ENCODE measurements at places on chromosomes 5 and 9.

- no peak for DNase-seq
Measured at GRCh38 chr9:137220317-137221094, 1.5 kb downstream of the RNF208 start.

DNA sequence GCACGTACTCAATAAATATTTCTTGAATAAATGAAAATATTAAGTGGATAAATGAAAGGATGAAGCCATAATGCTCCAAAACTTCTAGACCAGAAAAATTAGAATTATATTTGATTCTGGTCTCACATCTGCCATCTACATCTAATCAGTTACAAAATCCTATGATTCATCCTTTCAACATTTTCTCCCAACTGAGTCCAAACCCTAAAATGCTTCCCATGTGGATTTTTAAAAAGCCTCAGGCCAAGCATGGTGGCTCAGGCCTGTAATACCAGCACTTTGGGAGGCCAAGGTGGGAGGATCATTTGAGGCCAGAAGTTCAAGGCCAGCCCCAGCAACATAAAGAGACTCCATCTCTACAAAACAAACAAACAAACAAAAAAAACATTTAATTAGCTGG lies 31.6 kb upstream of the FST start:
- no peak for DNase-seq

DNA sequence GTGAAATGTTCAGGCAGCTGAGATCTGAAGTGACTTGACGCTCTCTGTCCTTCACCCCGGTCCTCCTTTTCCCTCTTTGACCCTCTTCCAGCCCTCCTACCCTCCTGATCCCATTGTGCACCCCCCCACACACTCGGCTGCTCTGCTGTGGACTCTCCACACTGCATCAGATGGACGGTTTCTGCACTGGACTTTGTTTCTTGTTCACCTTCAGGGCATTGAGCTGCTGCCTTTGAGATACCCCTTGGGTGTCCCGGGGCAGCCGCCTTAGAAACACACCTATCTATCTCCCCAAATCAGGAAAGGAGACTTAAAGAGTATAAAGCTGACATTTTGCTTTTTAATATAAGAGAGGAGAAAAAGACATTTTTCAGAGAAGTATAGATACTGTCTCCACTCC lies 27.5 kb downstream of the AMBP start:
- no peak for DNase-seq

GRCh38 chr5:116365006-116365496 lies 209.6 kb downstream of the SEMA6A start:
- DNase-seq = no peak

GRCh38 chr5:6540111-6540827 lies 91.6 kb downstream of the UBE2QL1 start:
- DNase-seq = no peak

- DNase-seq = no peak
Measured at GRCh38 chr5:72197393-72197792, 90.1 kb downstream of the MAP1B start.

- no peak for DNase-seq
Measured at GRCh38 chr5:139663207-139664085, 15.3 kb downstream of the CXXC5 start.

- no peak for DNase-seq
Measured at GRCh38 chr5:78899922-78900362, 85.2 kb downstream of the ARSB start.

DNA sequence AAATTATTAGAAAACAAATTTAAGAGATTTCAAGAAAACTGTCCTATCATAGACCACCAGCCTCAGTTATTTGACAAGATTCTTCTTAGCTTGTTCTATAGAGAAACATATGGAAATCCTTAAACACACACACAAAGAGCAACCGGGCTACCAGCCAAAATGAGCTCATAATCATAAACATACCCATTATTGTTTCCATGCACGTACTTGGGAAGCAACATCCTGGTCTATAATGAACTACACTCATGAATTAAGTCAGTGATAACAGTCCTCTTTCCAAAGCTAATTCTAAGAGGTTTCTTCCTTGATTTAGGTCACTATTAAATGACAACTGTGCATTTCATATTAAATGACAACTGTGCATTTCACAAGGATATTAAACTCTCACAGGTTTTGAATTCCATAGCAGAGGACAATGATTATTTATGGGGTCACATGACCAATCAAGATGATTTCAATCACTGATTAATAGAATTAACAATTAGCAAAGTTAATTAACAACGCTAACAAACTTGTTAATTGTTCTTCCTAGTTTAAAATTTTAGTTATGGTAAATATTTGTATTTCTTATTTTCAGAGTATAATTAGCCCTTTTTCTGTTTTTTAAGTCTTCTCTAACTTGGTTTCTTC lies 77.0 kb downstream of the OXCT1 start:
- no peak for DNase-seq

GRCh38 chr5:177378884-177379883 lies 5.0 kb upstream of the SLC34A1 start:
- no peak for DNase-seq

DNA sequence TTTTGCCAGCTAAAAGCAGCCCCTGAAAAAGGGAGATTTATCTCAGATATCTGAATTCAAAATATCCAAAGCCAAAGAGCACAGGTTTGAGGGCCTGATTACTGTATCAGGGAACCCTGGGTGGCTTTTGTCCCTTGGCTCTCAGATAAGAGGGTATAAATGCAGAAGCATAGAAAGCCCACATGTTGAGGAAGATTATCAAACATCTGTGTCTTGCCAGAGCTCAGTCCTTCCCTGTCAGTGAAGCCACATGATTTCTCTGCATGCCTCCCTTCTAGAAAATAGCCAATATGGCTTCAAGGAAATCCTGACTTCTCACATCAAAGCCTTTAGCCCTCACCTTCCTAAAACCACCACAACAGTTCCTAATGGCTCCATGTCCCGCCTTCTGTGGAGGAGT lies 408.0 kb upstream of the DMAC1 start:
- no peak for DNase-seq

GRCh38 chr9:35652829-35653209 lies 2.1 kb upstream of the SIT1 start:
- no peak for DNase-seq

- DNase-seq = peak; percentile 47
Measured at GRCh38 chr5:144189800-144190429, 19.2 kb downstream of the KCTD16 start.

DNA sequence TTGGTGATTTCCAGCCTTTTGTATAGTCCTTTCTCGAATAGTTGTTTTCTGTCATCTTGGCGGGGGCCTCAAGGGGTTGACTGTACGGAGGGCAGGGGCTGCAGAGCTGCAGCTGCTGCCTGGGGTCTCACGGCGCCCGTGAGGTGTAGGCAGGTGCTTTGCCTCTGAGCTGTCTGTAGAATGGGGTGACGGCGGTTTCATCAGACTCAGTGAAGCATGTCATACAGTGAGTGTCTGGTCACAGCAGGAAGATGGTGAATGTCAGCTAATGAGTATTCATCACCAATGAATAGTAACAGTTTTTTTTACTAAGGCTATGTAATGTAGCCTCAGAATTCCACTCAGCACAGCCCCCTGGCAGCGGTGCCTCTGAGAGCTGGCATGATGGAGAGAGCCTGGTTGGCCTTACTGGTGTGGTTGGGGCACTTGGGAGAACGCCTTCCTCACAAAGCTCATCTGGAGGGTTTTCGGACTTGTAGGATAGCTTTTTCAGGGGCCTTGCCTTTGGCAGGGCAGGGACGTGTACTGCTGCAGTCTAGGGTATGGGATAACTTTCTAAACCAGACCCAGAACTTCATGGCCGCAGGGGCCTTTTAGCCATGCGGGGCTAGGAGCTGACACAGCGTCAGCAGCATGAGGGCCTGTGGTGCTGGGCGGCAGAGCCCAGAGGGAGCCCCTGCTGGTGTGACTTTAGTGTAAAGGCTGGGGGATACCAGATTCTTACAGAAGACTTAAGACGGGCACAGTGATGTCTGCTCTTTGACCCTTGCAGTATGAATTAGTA lies 15.0 kb downstream of the TENT4A start:
- DNase-seq = no peak

- no peak for DNase-seq
Measured at GRCh38 chr5:28807195-28807729, 1768.9 kb upstream of the CDH9 start.

GRCh38 chr5:136584474-136584873 lies 219.1 kb upstream of the TRPC7 start:
- DNase-seq = no peak

DNA sequence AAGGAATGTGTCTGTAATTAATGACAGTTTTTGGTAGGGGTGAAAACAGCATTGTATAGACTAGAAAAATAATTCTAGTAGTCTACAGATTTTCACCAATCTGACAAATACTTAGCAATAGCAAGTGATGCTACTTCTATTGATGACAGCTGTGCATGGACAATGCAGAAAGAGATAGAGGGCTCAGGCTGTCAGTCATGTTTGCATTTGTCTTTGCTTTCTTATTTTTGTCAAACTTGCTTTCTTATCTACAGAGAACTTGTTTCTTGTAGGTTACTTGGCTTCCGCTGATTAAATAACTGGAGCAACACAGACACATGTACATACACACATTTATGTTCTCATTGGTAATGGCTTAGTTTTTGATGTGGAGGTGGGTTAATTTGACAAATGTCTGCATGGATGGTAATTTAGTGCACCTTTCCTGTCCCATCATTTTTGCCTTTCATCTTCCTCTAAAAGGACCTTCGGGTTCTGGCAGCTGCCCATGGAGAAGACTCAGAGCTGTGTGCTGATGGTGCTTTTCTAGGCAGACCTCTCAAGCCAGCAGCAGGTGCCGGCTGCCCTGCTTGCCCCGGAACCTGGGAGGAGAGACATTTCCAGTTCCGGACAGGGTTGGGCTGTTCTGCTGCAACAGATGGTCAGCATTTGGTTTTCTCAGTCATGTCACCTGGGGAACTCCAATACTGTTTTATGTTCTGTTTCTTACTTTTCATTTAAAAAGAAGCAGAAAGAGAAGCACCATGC lies 28.8 kb downstream of the CAMK4 start:
- DNase-seq = no peak

- DNase-seq = no peak
Measured at GRCh38 chr9:129136446-129137035, 25.3 kb downstream of the PTPA start.

DNA sequence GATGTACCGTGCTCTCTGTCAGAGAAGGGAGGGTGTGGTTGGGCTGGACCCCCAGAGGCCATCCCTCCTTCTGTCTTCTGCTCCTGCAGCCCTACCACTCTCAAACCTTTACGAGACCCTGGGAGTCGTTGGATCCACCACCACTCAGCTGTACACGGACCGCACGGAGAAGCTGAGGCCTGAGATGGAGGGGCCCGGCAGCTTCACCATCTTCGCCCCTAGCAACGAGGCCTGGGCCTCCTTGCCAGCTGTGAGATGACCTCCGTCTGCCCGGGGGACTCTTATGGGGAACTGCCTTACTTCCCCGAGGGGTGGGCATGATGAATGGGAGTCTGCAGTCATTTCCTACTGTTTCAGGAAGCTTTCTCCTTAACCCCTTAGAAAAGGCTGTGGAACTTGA lies 17.5 kb downstream of the TGFBI start:
- no peak for DNase-seq

DNA sequence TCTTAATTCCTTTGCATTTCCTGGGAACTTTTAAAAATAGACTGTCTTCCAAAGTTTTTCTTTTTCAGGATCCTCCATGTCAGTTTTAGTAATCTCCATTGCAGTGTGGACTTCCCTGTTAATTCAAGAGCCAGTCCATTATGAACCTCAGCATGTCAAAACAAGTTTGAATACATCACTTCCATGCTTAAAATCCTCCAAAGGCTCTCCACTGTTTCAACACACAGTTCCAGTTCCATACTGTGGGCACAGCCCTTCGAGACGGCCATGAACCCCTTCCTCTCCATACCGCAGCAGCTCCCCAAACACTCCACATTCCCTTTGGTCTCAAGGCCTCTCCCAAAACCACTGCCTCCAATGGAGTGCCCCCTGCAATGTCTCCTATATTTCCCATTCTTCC lies 19.5 kb downstream of the LIFR start:
- DNase-seq = no peak

DNA sequence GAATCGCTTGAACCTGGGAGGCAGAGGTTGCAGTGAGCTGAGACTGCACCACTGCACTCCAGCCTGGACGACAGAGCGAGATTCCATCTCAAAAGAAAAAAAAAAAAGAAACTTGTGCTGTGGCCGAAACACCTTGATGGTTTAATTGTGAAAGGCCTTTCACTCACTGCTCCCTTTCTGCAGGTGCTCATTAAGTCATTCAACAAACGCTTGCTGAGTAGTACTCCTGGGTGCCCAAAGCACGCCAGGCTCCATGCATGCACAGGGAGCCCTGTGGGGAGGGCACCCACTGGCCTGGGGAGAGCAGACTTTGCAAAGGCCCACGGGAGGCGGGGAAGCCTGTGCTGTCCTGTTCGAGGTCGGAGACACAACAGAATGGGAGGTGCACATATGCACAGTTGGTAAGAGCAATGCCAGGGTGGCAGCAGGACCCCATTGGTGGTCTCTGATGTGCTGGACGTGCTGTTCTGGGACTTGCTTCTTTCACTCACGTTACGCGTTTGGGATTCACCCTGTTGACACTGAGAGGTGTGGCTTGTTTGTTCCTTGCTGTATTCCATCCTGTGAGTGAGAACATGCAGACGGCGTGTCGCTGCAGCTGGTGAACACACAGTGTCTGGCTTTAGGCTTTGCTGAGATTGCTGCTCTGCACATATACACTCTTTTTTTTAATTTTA lies 3.0 kb upstream of the ENTPD2 start:
- DNase-seq = no peak

DNA sequence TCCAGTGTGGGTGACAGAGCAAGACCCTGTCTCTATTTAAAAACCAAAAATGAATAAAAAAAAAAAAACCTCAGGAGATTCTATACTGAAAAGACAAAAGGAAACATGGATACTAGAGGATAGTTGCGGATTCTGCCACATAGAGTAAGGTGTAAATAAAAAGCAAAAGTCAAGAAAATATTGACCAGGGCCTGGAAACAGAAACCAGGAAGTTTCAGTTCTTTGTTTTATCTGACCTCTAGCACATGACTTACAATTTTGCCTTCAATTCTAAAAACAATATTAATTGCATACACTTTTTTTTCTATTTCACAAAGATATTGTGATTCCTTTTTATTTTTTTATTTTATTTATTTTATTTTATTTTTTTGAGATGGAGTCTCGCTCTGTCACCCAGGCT lies 96.2 kb upstream of the NMUR2 start:
- no peak for DNase-seq

- no peak for DNase-seq
Measured at GRCh38 chr5:158233735-158234322, 374.9 kb upstream of the CLINT1 start.

GRCh38 chr5:18433336-18433735 lies 799.1 kb downstream of the TAF11L14 start:
- no peak for DNase-seq

GRCh38 chr5:176416965-176417364 lies 626 bp upstream of the CLTB start:
- no peak for DNase-seq

GRCh38 chr5:33023649-33024048 lies 312.5 kb downstream of the NPR3 start:
- DNase-seq = no peak

DNA sequence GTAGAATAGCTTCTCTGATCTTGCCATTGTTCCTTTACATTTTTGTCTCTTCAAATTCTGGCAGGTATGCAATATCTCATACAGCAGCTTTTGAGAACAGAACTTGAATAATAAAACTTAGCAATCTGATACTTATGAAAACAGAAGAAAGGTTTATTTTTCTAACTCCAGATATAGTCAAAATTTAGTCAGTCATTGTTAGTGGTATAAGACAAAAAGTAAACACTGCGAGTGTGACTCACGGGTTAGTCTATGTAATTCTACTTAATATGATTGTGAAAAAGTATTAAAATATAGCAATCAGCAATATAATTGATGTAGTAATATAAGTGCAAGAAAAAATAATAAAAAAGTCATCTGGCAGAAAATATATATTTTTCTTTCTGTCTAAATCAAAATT lies 910.4 kb downstream of the DNAH5 start:
- no peak for DNase-seq
